Fibroblast of mammary gland (primary cell): ENCODE measurements at places on chromosomes 6 and 20.

- peak; percentile 58 for DNase-seq
Measured at GRCh38 chr6:157110607-157111006, 212.7 kb downstream of the TMEM242 start.

DNA sequence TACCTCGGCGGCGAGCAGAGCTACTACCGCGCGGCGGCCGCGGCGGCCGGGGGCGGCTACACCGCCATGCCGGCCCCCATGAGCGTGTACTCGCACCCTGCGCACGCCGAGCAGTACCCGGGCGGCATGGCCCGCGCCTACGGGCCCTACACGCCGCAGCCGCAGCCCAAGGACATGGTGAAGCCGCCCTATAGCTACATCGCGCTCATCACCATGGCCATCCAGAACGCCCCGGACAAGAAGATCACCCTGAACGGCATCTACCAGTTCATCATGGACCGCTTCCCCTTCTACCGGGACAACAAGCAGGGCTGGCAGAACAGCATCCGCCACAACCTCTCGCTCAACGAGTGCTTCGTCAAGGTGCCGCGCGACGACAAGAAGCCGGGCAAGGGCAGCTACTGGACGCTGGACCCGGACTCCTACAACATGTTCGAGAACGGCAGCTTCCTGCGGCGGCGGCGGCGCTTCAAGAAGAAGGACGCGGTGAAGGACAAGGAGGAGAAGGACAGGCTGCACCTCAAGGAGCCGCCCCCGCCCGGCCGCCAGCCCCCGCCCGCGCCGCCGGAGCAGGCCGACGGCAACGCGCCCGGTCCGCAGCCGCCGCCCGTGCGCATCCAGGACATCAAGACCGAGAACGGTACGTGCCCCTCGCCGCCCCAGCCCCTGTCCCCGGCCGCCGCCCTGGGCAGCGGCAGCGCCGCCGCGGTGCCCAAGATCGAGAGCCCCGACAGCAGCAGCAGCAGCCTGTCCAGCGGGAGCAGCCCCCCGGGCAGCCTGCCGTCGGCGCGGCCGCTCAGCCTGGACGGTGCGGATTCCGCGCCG is 994 bp downstream of the FOXC1 start:
- no peak for DNase-seq

GRCh38 chr6:63790334-63790733 is 154.7 kb downstream of the PHF3 start:
- no peak for DNase-seq

DNA sequence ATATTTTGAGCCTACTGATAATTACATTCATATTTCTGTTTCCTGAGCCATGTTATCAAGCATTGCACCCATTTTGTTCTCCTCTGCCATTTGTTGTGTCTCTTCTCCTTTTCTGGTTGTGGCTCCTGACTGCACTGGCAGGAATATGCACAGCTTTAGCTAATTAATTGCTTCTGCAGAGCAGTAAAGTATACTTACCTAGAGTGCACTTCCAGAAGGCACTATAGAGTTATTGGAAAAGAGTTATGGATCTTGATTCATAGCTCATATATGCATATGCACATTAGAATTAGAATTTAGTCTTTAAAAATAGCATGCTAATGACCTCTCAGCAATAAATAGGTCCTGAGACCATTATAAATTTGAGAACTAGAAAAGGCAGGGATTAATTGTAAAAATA is 262.6 kb downstream of the NKAIN2 start:
- DNase-seq, result no peak

- DNase-seq, result no peak
Measured at GRCh38 chr6:42142118-42142835, at the start of gene C6orf132. C6orf132 (minus strand) TSS chr6:42142620; CDS start chr6:42142444, 176 bp downstream.

DNA sequence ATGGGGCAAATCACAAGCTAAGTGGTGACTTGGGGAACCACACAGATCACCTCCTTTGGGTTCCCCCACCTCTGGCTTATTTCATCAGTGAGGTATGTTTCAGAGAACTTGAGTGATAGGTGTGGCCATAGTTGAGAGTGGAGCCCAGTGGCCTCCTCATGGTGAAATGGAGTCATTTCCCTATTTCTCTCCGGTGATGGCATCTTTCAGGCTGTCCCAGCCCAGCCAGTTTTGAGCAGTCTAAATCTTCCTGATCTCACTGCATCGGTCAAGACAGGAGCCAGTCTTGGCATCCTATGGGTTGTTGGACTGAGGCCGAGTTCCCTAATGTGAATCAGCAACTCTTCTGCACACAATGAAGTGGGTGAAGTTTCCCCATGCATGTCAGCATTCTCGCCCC is 132.4 kb downstream of the EYA2 start:
- no peak for DNase-seq

GRCh38 chr6:151275566-151275965 is 35.8 kb downstream of the AKAP12 start:
- no peak for DNase-seq

GRCh38 chr6:44731485-44732095 is 344.1 kb downstream of the CDC5L start:
- DNase-seq, result no peak

GRCh38 chr6:149566410-149567193 is 427 bp downstream of the GINM1 start:
- no peak for DNase-seq

GRCh38 chr6:31971279-31971992 is 502 bp downstream of the DXO start:
- no peak for DNase-seq

GRCh38 chr6:143845033-143845432 is 1.9 kb downstream of the LTV1 start:
- DNase-seq, result no peak

DNA sequence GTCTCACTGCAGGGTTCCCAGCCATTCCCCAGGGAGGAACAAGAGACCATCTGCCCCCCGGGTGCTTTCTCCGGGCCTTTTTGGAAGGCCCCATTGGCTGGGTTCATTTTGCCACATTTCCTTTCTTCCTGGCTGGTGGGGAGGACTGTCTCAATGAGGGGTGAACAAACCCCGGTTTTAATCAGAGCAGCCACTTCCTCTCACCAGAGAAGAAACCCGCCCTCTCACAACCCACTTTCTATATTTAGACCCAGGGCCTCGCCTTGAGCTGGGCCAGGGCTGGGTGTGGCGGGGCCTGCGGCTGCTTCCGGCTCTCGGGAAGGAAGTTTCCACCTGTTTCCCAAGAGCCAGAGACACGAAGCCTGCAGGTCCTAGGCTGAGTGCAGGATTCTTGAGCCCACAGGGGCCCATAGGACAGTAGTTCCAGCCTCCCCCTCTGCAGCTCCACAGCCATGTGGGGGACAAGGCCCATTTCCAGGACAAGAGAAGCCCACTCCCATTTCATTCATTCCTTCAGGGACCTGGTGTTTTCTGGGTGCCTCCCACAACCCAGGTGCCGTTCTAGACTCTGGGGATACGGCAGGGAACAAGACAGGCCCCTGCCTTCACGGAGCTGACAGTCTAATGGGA is 41.8 kb downstream of the RBM38 start:
- no peak for DNase-seq

- DNase-seq, result no peak
Measured at GRCh38 chr6:123570813-123571684, 65.7 kb downstream of the TRDN start.

DNA sequence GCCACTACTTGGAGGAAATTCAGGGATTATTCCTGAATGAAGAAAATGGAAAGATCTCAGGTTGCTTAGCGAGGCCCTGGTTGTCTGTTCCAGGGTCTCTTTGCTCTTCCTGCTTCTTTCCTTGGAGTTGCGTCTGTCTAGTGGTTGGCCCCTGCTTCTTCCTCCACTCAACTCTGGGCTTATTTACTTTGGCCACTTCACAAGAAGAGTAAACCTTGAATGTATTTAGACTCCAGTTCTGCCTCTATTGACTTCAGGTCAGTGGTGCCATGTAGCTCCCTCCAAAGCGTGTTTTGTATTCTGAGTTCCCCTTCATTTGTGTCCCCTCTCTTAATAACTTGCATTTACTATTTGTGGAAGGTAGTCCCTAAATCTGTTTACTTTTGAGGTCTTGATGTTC is 456.5 kb downstream of the UTRN start:
- DNase-seq, result no peak

GRCh38 chr6:10668126-10668917 is 26.1 kb downstream of the C6orf52 start:
- no peak for DNase-seq

DNA sequence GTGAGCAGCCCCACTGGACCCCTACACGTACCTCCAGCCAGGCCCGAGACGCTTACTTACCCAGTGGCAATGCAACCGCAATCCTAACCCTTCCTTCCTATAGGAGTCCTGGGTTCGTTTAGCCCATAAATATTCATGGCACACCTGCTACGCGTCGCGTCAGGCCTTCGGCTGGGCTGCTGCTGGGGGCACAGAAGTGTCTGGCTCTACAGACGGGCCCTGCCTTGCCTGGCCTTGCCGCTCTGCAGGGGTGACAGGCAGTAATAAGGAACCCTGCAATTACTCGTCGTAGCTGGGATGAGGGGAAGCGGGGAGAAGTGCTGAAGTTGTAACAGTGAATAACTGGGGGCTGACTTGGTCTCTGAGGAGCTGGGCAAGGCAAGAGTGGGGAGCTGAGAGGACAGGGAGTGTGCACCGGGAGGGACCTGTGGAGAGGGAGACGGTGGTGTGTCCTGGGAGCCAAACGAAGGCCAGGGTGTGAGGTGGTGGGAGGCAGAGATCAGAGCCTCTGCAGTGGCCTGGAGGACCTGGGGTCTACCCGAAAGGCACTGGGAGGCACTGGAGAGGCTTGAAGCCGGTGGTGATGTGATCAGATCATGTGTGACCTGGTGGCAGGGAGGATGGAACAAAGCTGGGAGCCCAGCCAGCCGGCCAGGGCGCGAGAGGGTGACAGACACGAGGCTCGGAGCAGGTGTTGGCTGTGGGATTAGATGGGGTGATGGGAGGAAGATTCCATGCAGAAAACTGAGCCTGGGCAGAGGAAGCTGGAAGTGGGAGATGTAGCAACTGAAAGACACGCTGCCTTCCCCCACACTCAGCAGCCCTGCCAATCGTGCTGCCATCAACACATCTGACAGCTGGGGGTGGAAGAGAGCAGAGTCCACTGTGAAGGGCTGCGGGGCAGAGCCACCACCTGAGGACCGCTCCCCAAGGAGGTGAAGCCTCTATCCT is 36.4 kb downstream of the PSMG4 start:
- no peak for DNase-seq

GRCh38 chr6:1103945-1104623 is 207.8 kb upstream of the FOXQ1 start:
- DNase-seq, result no peak

DNA sequence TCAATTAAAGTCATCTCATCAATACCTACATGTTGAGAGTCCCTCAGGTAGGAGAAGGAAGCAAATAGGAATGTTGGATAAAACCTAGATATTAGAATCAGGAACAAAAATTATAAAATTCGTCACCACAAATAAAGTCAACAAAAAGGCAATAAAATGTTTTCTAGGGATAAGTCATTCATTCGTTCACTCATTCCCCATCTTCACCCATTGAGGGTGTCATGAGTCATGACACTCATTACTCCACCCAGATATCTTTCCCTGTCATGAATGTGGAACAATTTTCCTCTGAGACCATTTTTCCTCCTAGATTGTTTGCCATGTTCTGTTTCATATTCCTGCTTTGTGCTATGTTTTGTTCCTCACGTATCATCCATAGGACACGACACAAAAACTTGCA is 50.9 kb upstream of the OLIG3 start:
- DNase-seq, result no peak

- DNase-seq, result no peak
Measured at GRCh38 chr20:57612916-57613315, 7.3 kb downstream of the ZBP1 start.

- peak; percentile 52 for DNase-seq
Measured at GRCh38 chr6:152598901-152599537, 38.1 kb downstream of the SYNE1 start.

GRCh38 chr6:55016261-55016660 is 158.1 kb upstream of the HCRTR2 start:
- no peak for DNase-seq

DNA sequence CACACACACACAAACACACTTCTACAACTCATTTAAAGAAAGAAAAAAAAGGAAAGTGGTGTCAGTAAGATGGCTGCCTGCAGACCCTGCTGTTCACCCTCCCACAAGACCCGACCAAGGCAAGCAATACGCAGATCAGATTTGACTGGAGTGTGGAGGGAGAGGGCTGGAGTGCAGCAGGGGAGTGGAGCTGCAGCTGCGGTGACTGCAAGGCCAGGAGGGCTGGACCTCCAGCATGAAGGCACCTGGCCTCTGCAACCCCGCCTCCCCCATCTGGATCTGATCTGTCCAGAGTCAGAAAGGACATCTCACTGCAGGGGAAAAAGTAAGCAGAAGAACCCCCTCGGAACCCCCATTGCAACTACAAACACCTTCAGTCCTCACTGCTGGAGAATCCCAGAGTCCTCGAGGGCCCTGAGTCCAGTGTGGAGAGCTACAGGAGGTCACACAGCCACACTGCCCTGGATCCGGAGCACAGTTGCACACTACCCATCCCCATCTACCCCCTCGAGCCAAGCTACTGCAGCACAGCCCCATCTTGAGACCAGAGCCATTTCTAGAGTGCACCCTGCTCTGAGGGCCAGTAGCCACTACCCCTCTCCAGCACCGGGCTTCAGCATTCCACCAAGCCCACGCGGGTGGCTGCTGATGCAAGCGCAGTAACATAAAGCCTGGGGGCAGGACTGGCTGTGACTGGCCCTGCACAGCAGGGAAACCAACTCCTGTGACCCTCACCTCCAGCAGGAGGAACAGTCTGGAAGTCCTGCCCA is 41.9 kb upstream of the SRSF6 start:
- DNase-seq, result no peak

- DNase-seq, result peak; percentile 64
Measured at GRCh38 chr20:431012-431904, 23.2 kb downstream of the RBCK1 start.

- no peak for DNase-seq
Measured at GRCh38 chr6:110563711-110564110, 87.3 kb upstream of the SLC22A16 start.

- DNase-seq, result no peak
Measured at GRCh38 chr6:42195415-42195814, 659 bp upstream of the GUCA1B start.

- no peak for DNase-seq
Measured at GRCh38 chr20:31717478-31718201, 5.0 kb downstream of the BCL2L1 start.

DNA sequence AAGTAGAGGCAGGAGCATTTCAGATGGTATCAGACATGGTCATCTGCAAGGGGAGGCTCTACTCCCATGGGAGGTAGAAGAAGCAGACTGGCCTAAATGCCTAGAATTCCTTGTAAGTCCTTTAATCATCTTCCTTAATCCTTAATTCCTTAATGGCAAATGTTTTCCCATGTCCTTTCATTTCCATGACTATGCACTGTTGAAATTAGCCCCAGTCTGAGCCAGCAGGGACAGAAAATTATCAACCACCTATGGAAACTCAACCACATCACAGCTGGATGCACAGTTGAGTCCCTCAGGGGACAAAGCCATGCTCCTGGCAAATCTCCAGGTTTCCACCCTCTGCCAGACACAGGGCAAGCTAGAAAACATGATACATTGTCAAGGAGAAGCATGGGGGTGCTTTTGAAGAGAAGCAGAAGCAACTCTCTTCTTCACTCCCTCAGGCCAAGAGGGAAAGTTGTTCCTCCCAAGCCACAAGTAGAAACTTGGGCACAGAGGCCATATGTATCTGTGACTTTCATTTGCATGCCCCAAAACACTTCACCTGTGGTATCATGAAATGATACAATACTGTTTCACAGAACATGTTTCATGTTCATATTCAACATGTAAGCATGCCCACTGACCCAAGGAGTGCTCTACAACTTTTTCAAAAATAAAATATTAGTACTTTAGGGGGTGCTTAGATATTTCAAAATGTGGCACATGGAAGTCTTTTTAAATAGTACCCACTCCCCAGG is 683.6 kb downstream of the KIF16B start:
- no peak for DNase-seq

GRCh38 chr20:23820493-23820892 is 6.0 kb downstream of the CST2 start:
- DNase-seq, result peak; percentile 73
